Left ventricle myocardium inferior (tissue), 1 donor: ENCODE measurements at places on chromosomes 3 and 15. TPM values are rescaled to one million over a fixed set of nuclear protein-coding genes. Genes with fewer than 3 reads are reported as not detected.

PP2D1 gene
- not detected for total RNA-seq

LRRN1 gene
- total RNA-seq = 0.11 TPM

LMAN1L gene
- 8.1 TPM for total RNA-seq

DNA sequence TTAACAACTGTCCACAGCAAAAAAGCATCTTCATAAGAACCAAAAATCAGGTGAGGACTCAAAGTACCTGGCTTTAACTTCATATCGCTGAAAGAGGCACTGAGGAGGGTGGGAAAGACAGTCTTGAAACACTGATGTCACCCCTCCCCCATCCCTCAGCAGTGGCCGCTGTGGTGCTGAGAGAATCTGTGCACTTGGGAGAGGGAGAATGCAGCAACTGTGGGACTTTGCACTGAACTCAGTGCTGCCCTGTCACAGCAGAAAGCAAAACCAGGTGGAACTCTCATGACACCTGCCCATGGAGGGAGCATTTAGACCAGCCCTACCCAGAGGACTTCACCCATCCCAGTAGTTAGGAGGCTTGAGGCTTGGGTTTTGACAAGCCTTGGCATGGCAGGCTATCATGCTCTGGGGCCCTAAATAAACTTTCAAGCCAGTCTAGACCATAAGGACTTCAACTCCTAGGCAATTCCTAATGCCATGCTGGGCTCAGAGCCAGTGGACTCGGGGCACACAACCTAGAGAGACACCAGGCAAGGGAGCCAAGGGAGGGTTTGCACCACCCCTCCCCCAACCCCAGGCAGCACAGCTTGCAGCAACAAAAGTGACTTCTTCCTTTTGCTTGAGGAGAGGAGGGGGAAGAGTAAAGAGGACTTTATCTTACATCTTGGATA, 6.1 kb upstream of the ZSCAN2 start:
- DNase-seq = no peak

DNA sequence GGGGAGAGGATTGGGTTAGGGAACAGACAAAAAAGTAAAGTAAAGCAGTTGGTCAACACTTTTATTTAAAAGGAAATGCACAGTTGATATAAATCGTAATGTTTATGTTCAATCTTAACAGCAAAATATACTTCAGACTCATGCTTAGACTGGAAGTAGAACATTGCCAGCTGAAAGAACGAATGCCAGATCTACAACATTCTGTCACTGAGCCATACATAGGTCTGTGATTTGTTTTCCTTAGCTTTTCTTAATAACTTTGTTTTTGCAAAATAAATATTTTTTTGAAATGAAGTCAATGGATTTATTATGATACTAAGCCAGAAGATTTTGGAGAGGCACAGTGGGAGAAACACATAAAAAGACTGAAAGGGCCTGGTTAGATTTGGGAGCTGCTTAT, 62.0 kb downstream of the LEKR1 start:
- no peak for DNase-seq

DNA sequence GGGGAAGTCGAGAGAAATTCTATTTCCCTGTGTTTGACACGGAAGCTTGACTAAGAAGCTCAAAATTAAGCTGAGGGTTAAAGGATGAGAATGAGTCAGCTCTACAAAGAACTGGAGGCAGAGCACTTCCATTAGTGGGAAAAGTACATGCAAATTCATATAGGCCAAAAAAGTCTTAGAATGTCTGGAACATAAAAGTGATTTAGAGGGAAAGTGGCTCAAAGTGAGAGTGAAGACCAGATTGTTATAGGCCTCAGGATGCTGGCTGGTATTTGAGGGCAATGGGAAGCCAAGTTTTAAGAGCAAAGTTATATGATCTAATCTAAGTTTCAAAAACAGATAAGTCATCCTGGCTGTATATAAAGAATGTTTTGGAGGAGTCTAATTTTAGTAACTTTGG, 857.3 kb downstream of the NAALADL2 start:
- DNase-seq = no peak
